Right cardiac atrium (tissue), 5 donors: ENCODE measurements at places on chromosomes 13 and 19. TPM values are rescaled to one million over a fixed set of nuclear protein-coding genes. Genes with fewer than 3 reads are reported as not detected.

GRCh38 chr19:42879613-42880012 lies at the start of gene PSG1:
Gene PSG1, minus strand, starts transcription at chr19:42879713. Its CDS starts 132 bp downstream, at chr19:42879581.
- no peak for DNase-seq

DNA sequence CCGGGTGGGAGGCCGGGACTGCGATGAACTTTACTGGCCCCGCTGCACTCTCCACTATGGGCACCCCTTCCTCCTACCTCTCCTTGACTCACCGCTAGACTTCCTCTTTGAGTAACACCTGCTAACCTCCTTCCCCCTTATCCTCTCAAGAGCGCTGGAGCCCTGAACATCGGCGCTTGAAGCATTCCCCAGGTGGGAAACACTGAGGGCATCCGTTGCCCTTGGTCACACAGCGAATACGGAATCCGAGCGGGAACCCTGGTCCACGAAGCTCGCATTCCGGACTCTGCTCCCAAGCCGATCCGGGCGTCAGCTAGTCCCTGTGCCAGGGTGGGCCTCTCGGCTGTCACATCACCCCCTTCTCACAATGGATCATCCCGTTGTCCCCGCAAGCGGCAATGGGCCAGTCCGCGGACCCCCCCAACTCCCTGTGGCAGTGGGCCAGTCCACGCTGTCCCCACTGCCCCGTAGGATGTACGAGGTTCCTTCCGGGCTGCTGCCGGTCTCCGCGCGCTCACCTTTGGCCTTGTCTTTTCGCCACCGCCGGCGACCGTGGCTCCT lies 4.2 kb downstream of the LIPE start:
- no peak for DNase-seq

- DNase-seq: no peak
These were observed 50.6 kb downstream of the GGACT start for GRCh38 chr13:100537951-100538462.

ZNF808 gene
- total RNA-seq: 34.2 TPM

FXYD1 gene
- total RNA-seq: 485 TPM
